Natural killer cell treated with Interleukin-12 subunit alpha and Interleukin-12 subunit beta and Interleukin-15 and Interleukin-18, amount 100 ng/mL, for 72 hours (primary cell): ENCODE measurements at places on chromosomes 2 and 18.

GRCh38 chr18:58216071-58216481, 172.1 kb downstream of the NEDD4L start:
- no peak for DNase-seq

- no peak for DNase-seq
These were observed 92.0 kb upstream of the SNTG2 start for GRCh38 chr2:858646-859045.

- DNase-seq, result no peak
These were observed 12.2 kb upstream of the ATP6V1B1 start for GRCh38 chr2:70923378-70924015.

GRCh38 chr2:9390991-9391390, 32.3 kb downstream of the ITGB1BP1 start:
- DNase-seq, result no peak

- no peak for DNase-seq
These were observed 103.6 kb upstream of the SALL3 start for GRCh38 chr18:78875778-78876650.

GRCh38 chr2:172066394-172066886, 18.9 kb upstream of the DLX1 start:
- no peak for DNase-seq

GRCh38 chr18:21903709-21904108, 163.1 kb downstream of the MIB1 start:
- no peak for DNase-seq

- DNase-seq, result peak; percentile 72
These were observed 1.4 kb upstream of the SLC23A3 start for GRCh38 chr2:219171231-219171651.

DNA sequence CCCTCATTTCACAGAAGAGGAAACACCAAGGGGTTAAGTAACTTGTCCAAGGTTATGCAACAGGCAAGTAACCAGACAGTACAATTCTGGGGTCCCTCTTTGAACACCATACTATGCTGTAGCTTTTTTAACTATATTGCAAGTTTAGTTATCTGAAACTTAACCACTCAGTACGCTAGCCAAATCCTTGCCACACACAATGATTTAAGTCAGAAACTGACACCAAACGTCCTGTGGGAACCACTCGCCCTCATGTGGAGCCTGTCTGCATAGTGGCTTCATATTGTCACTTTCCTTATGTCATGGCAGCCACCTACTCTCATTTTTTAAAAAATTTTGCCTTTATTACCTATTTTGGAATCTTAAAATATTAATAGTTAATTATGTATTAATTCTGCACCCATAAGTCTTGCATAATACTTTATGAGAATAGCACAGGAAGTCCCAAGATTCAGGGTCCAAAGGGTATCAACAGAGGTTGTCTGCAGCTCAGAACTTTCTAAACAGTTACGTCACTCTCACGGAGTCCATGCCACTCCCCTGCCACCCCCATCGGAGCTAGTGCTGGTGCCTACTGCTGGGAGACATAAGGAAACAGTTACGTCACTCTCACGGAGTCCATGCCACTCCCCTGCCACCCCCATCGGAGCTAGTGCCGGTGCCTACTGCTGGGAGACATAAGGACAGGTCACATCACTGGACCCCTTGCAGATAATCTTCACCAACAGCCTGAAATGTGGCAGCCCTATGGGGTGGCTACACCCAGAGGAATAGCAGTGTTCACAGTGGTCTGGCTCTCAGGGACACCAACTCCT, 99.0 kb downstream of the L3MBTL4 start:
- no peak for DNase-seq

DNA sequence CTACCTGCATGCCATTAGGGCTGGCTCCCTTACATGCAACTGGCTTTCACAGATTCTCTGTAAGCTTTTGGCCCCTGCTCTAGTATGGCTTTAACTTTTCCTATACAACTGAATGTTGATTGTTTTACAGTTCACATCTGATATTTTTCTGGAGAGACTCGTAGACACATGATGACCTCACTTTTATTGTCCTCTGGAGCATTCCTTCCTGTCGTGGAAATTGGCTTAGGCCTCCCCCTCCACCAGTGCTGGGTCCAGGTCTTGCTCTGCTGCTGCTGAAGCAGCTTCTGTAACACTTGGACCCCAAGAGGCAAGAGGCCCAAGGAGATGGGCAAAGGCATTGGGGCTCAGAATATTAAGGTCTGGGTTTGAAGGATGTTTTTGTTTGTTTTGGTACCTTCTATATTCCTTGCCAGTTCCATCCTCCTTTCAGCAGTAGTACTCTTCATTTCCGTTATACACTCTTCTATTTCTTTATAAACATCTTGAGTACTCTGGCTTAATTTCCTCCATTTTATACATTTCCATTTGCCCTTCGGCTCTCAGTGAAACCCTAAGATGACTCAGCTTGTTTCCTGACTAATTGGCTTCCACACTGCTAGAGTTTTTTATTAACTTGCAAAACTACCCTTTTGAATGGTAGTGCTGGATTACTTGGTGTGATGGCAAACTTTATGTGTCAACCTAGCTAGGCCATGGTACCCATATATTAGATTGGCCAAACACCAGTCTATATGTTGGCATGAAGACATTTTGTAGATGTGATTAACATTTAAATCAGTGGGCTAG, 219.8 kb downstream of the CDCA7 start:
- no peak for DNase-seq

DNA sequence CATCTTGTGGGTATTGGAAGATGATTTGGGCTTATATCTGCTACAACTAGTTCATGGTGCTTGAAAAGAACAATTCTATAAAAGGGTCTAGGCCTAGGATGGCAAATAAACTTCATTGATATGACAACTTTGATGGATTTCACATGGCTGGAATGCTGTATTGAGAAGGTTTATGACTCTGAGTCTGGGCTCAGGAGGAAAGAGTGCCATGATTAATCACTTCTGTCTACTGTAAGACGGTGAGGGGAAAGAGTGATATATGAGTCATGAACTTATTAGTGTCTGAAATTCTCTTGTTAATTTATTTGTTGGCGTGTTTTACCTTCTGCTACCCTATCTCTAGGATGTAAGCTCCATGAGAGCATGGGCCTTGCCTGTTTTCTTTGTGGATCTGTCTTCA, 17.0 kb upstream of the ADCYAP1 start:
- DNase-seq, result no peak

GRCh38 chr2:73105511-73105971, 7.2 kb downstream of the RAB11FIP5 start:
- DNase-seq, result no peak

GRCh38 chr2:134466141-134466540, 212.3 kb downstream of the MGAT5 start:
- no peak for DNase-seq

DNA sequence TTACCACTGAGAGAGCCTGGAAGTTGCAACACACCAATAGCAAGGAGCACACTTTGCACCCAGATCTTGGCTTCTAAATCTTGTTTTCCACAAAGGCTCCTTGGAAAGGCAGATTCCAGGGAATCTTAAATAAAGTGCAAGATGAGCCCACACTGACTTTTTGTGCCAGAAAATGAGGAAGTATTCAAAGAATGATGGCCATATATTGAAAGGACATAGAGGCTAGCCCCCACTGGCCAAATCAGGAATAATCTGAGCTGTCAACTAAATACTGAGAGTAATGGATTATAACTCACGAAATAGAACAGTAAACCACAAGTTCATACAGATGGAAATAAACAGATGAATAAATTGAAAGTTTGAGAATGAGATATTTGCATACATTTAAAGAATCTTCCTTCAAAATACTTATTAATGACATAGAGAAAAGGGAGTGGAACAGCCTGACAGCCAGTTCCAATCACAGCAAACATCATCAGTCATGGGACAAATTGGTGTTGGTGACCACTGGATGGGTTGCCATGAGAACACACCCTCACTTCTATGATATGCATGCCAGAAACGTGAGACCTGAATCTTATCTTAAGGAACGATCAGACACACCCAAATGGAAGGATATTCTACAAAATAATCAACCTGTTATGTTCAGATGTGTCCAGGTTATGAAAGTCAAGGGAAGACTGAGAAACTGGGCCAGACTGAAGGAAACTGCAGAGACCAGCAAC, 12.2 kb upstream of the ACKR3 start:
- DNase-seq, result no peak

GRCh38 chr2:205218056-205218455, 464.2 kb upstream of the NRP2 start:
- no peak for DNase-seq

DNA sequence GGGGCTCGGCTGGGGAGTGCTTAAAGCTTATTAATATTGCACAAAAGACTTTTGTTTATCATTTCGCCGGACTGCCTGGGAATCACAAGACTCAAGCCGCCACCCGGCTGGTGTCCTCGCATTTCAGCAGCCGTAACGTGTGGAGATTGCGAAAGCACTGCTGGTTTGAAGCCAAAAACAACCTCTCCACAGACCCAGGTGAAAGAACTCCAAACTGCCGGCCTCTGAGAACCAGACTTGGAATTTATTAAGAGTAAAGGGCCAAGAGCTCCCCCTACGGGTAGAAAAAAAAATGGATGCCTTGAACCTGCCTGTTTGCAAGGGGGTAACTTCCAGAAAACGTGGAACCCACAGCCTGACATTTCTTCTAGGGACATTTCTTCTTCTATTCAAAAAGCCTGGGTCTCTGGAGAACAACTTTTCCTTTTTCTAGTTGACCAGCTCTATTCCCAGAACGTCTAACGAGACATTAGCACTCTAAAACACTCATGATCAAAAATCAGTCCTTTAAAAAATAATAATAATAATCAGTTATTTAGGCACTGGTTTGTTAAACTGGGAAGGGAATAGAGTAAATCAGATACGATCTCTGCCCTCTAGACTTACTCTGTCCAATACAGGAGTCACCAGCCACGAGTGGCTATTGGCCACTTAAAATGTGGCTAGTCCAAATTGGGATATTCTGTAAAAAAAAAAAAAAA, 216.3 kb downstream of the C1D start:
- DNase-seq, result no peak

GRCh38 chr2:19490846-19491435, 132.5 kb upstream of the OSR1 start:
- DNase-seq, result no peak

GRCh38 chr2:68282811-68283418, 30.6 kb upstream of the PPP3R1 start:
- DNase-seq, result no peak

- no peak for DNase-seq
These were observed 637.2 kb upstream of the ZEB2 start for GRCh38 chr2:145157036-145157675.

- peak; percentile 34 for DNase-seq
These were observed 108.2 kb upstream of the SMAD2 start for GRCh38 chr18:48038636-48039035.

DNA sequence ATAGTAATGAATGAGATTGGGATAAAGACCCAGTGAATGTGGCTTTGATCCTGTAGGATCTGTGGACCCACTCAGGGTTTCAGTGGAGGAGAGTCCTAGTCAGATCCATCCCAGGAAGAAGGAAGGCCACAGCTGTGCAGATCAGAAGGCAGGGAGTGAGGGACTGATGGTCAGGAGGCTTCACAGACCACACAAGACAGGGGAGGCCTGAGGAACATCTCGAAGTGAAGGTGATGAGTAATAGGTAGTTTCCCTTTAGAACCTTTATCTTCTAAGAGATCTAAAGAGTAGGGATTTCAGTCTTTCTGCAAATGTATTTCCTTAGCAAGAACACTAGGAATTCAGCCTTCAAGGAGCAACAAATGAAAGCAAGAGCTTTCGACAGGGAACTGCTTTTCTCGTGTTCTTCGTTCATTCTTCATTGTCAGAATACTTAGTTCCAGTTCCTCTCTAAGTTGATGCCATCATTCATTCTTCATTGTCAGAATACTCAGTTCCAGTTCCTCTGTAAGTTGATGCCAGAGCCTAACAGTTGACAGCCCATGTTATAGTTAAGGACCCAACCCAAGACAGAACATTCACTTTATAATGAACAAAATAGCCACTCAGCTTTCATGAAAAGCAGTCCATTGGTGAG, 150.2 kb upstream of the EPAS1 start:
- DNase-seq, result no peak

DNA sequence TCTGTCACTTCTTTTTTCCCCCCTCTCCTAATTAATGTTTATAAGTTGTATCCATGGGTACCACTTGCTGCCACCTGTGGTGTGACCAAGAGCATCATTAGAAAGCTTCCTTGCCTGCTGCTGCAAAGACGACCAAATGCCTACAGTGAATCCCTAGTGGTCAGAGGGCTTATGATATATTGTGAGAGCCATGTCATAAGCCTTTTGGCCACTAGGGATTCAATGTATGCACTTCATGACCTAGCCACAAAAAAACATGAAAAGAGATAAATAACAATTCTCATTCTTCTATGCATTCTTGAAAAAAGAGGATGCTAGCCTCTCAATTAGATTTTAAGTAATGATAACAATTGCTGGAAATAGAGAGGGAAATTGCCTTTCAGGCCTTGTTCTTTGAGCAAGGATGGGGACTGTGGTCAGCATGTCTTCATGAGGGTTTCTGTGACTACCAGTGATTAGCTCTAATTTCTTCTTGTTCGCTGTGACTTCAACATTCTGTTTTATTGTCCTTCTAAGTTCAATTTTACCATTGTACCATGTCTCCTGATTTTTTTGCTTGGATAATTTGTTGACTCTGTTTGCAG, 435.3 kb downstream of the TGIF1 start:
- no peak for DNase-seq

GRCh38 chr2:20190876-20191713, 33.8 kb downstream of the SDC1 start:
- DNase-seq, result no peak

- no peak for DNase-seq
These were observed 599.8 kb downstream of the NRXN1 start for GRCh38 chr2:50431958-50432650.

GRCh38 chr2:101419096-101419663, 31.9 kb upstream of the CREG2 start:
- DNase-seq, result no peak

GRCh38 chr2:67616749-67617148, 219.6 kb downstream of the ETAA1 start:
- DNase-seq, result no peak

DNA sequence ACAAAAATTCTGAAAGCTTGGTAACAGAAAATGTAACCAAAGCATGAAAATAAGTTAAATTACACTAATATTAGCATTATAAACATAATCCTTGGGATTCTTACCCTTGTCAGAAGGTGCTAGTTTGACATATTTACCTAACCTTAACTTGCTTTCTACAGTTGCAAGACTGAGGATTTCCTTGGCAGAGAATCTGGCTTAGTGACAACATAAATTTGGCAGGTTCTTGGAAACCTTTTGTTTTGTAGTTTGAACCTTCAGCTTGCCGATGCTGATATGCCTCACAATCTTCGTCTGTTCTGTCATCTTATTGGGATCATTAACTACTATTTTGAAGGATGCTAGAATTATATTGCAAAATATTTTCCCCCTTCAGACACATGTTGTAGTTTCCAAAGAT, 3.4 kb downstream of the XIRP2 start:
- DNase-seq, result no peak

DNA sequence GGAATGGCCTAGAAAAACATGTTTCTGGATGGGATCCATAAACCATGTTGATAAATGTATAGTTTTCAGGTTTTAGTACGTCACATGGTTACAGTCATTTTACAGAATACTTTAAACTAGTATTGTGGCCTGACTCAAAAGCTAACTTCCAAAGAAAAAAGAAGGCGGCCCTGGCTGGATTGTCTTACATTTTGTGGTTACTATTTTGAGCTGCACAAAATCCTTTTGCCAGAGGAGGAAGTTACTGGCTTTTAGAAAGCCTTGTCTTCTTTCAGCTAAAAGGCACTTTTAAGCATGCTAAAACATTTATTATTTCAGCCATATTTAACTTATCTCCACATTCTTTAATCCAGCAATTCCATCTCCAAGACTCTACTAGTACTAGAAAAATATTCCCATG, 227.9 kb downstream of the CDH2 start:
- no peak for DNase-seq
